NCI-H748 treated with DMSO at 0.1 percent for 48 hours (cell line): ENCODE measurements at places on chromosomes 7 and 10.

GRCh38 chr10:43801140-43801539 is 152.5 kb upstream of the ZNF32 start:
- DNase-seq = no peak

DNA sequence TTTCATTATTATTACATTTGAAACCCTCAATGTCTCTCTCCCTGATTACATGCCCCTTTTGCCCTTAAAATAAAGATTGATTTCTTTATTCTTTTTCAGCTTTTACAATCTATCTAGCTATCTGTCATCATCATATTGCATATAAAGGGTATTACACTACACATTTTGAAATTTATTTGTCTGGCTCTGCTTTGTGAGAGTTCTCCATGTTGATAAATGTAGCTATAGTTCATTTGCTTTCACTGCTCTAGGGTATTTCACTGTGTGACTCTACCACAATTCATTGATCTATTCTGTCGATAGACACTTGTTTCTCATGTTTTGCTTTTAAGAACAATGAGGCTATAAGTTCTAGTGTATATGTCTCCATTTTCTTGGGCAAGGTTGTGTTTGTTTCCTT is 25.6 kb downstream of the CDK1 start:
- DNase-seq = no peak

DNA sequence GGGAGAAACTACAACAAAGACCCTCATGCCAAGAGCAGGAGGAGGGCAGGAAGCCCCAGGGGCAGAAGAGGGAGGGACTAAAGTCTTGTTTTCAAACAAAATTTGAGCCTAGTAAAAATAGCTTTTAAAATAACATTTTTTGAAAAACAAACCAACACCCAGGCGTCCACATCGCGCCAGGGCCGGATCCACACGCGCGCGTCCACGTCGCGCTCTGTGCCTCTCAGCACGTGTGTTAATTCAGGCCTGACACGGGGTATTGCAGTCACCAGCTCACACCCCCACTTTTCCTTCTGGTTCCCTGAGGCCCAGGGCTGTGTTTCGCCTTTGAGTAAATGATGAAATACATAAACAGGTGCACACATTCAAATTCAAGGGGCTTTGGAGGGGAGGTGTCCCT is 196.2 kb downstream of the TCERG1L start:
- no peak for DNase-seq

- DNase-seq = no peak
Observed at GRCh38 chr10:71204746-71205145, 7.6 kb upstream of the UNC5B start.

- no peak for DNase-seq
Observed at GRCh38 chr10:26855186-26855585, 5.6 kb downstream of the ABI1 start.

DNA sequence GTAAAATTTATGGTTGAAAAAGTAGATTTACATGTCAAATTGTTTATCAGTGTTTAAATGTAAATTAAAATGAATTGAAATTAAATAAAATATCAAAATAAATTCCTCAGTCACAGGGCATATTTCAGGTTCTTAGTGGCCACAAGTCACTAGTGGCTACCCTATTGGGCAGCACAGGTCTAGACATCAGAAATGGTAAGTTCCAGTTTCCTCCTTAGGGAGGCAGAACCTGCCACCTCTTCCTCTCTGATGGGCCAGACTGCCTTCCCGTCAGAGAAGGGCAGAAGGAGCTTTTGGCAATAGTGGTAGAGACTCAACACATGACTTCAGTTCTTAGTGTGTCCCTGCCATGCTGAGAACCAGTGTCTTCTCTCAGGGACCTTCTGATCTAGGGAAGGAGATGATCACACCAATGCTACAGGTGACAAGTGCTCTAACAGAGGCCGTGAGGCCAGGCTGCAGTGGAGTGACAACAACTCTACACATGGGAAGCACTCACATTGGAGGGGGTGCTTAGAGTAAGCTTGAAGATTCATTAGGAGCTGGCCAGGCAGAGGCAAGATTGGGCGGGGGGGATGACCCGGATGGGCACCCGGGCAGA is 14.4 kb upstream of the PCBD1 start:
- DNase-seq = no peak

GRCh38 chr7:111516612-111517011 is 45.7 kb downstream of the IMMP2L start:
- DNase-seq = no peak

GRCh38 chr10:74282151-74282847 is 131.3 kb downstream of the ADK start:
- no peak for DNase-seq

GRCh38 chr10:101052285-101052684 is 9.5 kb upstream of the KAZALD1 start:
- DNase-seq = no peak

DNA sequence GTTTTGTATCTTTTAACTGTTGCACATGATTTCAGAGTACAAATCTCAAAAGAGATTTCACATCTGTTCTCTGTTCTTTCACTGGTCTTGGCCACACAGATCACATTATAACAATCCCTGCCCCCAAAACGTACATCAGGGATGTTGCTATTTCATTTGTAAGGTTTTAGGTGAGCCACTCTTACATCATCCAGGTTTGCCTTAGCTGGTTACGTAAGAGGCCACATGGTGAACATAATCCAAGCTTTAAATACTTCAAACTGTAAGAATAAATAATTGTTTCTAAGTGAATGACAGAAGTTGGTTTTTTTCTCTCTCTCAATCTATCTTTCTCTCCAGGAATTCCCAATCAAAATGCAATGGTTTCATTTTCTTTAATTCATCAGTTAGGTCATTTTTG is 245.9 kb upstream of the HGF start:
- no peak for DNase-seq

DNA sequence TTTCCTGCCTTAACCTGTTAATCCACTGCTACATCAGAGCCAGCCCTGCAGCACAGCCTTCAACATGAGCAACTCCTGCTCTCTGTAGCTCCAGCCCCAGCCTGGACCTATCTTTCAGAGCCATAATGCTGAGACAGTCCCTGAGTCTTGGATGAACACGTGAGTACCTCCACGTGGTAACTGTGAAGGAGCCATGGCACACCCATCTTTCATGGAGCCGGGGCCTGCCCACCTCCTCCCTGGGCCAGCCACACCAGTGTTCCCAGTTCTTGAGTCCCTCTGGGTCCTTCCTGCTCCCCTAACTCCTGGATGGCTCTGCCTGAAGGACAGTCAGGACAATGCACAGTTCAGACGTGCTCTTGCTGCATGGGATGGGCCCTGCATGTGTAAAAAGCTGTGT is 107.1 kb downstream of the TEX36 start:
- no peak for DNase-seq

- DNase-seq = no peak
Observed at GRCh38 chr10:99403674-99404073, 26.8 kb downstream of the GOT1 start.

DNA sequence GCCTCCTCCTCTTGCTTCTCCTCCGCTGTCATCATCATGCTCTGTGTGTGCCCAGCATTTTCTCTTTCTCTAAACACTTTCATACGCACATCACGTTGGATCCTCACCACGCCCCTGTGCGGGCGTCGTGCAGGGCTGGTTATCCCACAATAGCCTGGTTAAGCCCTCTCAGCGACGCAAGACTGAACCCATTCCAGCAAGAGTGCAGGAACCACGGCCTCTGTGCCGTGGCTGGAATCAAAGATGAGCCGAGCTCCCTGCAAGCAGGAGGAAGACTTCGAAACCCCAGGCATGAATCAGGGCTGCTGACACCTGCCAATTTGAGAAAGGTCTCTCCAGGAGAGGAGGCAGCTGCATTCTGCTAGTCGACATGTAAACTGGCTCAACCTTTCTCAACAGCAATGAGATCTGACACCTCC is 74.8 kb upstream of the FOXK1 start:
- no peak for DNase-seq

DNA sequence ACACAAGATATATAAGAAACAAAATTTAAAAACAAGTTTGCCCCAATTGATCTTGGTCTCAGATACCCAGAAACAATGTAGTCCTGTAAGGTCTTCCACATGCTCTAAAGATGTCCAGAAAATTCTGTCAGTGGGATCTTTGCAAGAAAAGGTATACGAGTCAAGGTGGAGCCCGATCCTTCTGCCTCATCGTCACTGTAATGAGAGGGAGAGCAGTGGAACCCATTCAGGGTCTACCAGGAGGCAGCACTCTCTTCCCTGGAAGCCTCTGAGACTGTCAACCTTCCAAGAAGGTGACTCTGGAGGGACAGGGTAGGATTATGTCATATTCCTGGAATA is 112.8 kb downstream of the JCAD start:
- no peak for DNase-seq

DNA sequence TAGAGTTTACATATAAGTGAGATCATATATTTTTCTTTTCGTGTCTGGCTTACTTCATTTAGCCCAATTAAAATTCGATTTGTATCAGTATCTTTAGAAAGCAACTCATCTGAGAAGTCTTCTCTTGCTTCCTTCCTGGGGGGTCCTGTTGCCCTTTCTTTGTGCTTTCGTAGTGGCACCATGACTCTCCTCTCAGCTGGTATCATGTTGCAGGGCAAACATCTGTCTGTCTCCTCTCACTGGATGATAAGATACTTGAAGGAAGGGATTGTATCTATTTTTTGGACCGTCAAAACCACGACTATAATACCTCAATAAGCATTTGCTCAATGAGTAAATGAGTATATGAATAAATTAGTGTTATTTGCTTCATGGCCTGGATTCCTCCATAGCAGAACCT is 382.5 kb upstream of the SORCS1 start:
- DNase-seq = no peak

DNA sequence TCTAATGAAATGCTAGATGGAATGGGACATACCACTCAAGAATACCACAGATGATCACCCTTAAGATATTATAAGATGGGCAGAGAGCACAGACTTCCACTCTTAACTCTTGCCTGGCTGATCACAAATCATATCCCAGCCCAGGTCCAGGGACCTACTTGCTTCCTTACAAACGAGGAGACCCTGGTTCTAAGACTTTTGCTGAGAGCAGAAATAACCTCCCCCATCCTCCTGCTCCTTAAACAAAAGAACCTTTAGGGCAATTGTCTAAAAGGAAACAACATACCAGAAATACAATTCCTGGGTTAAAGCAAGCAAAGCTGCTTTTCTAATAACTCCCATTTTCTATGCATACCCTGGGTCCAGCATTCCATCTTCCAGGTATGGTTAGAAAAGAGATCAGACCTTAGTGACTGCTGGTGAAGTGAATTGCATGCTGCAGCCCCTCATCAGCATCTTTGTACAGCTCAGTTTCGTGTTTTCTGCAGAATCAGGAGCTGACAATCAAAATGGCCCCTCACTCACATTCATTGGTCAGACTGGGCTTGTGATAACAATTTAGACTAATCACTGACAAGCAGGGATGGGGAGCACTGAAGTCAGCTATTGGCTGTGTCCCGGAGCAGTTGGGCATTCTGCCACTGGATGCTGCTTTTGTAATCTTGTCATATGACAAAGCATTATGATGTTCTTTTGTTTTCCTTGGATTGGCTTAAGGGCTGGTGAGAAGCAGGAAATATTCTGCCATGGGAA is 14.6 kb downstream of the IFIT3 start:
- DNase-seq = no peak

- DNase-seq = no peak
Observed at GRCh38 chr10:96352582-96352981, 6.2 kb downstream of the OPALIN start.

DNA sequence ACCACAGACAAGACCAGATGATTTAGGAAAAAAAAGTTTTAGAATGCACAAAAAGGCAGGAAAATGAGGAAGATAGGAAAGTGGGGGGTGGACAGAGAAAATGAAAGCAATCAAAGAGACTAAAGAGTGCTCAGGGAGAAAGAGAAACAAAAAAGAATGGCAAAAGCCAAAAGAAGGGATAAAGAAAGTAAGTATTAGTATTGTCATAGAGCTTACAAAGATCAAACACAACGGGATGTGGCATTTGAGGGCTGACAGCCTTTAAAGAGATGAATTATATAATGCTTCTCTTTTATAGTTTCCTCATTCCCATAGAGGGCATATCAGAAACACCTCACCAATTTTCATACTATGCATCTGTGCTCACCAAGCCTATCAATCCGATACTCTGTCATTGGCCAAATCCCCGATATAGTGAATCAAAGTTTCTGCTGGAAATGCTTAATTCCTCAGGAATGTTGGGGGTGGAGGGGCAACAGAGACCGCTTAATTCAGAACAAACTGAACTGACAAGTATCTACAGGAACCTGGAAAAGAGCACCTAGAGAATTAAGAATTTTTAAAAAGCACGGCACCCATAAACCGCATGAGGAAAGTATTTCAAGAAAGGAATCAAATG is 2.7 kb downstream of the COG5 start:
- no peak for DNase-seq

DNA sequence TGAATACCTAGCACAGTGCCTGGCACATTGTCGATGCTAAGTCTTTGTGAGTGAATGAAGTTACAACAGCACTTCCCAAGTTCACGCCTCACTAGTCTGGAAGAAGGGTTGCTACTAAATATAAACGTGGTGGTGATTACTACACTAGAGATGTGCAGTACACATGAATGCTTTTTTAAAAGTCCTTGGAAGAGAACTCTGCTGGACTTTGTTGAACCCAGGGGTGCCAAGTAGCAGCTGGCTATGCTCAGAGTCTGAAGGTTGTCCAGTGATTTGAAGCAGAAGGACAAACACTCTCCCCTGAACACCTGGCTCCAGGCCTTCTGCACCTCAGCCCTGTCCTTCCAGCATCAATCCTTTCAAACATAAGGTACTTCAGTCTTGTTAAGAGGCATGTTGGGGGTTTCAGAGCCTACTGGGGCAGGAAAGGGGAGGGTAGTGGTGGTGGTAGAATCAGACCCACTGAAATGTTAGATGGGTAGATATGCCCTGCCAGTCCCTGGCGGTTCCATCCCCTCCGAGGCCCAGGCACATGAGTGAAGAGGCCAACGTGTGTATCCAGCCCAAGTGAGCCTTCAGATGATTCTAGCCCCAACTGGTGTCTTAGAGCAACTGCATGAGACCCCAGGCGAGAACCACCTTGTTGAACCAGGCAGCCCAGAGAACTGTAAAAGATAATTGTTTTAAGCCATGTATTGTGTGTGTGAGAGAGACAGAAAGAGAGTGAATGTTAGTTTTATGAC is 94.4 kb downstream of the TAX1BP1 start:
- DNase-seq = no peak

GRCh38 chr7:4066626-4067475 is 615.2 kb upstream of the FOXK1 start:
- no peak for DNase-seq

GRCh38 chr7:91066627-91067026 is 197.6 kb upstream of the FZD1 start:
- no peak for DNase-seq

- DNase-seq = no peak
Observed at GRCh38 chr10:119119400-119119799, 15.5 kb downstream of the DENND10 start.

GRCh38 chr7:152674860-152675758 is 832 bp downstream of the XRCC2 start:
- peak; percentile 93 for DNase-seq

GRCh38 chr10:75974080-75974479 is 542.7 kb downstream of the LRMDA start:
- no peak for DNase-seq

GRCh38 chr7:25402532-25402931 is 174.2 kb upstream of the NPVF start:
- DNase-seq = no peak

GRCh38 chr7:71974611-71975010 is 437.5 kb downstream of the CALN1 start:
- DNase-seq = no peak
